ENCODE measurements at places on chromosomes 2 and 18.
A peak's percentile ranks its signal among the peaks of the same experiment; 100 is the strongest.

GRCh38 chr2:12070581-12070980 is 324.1 kb downstream of the LPIN1 start:
- no peak for DNase-seq

GRCh38 chr18:51513517-51513916 is 316.0 kb upstream of the MEX3C start:
- DNase-seq, result no peak

DNA sequence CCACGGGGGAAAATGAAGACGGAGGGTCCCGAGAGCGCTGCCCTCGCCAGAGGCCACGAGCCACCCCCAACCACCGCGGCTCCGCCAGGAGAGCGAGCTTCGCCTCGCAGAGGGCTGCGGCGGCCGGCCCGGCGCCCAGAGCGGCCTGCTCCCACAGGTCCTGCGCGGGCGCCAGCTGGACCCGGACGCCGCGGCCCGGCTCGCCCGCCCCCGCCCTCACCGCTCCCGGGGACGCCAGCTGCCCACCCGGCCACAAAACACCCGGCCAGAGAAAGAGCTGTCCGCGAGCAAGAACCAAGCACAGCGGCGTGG is 709 bp downstream of the PTPN2 start:
- DNase-seq, result no peak

DNA sequence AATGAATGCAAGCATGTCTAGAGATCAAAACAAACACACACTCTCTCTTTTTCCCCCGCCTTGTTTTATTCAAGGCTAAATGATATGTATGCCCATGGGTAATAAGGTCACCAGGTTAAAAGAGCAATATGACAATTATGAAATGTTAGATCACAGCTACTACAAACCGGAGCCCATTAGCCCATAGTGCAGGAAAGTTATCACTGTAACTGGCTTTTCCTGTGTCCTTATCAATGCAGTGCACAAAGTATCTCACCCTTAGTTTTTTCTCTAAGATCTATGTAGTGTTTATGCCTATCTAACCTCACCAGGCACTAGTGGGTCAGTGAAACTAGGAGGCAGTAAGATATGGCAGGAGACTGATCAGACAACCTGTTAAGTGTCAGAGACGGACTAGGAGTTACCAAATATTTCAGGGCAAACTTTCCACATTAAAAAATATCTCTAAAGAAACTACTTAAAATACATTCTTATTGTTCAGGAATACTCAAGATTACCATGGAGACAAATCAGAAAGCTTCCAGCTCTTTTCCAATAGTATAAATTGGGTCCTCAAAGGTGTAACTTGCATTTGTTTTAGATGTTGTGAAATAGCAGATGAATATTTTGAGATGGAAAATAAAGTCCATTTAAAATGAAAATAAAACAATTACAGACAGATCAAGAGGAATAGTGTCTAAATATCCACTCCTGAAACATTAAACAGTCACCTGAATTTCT is 282.2 kb downstream of the EXOC6B start:
- no peak for DNase-seq

DNA sequence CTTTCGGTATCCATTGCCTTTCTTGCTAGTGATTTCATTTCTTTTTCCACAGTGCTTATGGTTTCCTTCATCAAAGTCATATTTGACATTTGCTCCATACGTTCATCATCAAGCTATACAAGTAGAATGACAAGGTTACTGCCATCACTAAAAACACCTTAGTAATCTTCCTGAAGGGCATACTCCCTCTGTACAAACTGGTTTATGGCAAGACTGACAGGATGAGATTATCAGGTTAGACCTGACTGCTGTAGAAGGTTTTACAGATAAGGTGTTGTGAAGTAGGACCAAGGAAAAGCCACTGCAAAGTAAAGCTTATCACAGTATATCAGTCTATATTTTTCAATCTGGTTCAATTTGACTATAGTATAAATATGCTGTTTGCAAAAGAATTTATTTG is 37.5 kb upstream of the C2orf15 start:
- DNase-seq, result no peak

DNA sequence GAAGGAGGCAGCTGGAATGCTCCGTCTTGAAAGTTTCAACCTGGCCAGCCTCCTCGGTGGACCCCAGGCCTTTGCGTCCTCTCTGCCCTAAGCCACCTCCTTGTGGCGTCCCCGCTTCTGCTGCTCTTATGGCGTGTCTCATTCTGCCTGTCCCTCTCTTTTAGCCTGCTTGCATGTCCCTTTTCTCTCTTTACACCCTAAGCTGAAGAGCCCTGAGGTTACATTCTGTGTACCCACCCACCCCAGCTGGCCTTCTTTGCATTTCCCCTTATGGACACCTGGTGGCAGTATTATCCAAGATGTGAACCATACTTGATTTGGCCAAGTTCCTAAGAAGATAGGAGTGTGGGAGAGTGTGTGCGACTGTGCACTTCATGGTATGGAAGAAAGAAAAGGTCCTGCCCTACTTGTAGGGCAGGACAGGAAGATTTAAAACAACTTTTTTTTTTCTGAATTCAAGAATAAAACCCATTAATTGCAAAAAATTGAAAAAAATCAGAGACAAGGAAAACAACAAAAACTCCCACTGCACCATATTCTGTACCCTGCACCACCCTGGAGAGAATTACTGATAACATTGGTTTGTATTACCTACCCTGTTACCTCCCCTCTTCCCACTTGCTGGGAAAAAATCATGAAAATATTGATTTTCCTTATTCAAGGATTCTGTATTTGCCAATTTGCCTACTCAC is 77.4 kb downstream of the DYSF start:
- DNase-seq, result no peak

- peak; percentile 61 for DNase-seq
These were observed at the start of gene INPP5D for GRCh38 chr2:233059797-233060500. INPP5D (plus strand) TSS chr2:233060342; CDS start chr2:233060479, 137 bp downstream.

DNA sequence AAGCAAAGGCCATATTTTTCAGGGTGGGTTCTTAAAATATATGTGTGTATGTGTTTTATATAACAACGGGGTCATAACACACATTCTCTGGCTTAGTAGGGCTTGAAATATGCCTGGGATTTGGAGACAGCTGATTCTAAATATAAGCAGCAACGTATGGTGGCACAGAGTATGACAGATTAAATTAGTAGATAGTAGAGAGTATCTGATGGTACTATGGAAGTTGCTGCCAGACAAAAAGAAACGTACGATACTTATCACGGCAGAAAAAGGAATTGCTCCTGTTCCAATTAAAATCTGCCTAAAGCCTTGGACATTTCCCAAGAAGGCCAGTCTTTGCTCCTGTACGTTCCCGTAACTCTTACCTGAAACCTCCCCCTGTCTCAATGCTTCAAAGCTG is 607.9 kb upstream of the ID2 start:
- no peak for DNase-seq

DNA sequence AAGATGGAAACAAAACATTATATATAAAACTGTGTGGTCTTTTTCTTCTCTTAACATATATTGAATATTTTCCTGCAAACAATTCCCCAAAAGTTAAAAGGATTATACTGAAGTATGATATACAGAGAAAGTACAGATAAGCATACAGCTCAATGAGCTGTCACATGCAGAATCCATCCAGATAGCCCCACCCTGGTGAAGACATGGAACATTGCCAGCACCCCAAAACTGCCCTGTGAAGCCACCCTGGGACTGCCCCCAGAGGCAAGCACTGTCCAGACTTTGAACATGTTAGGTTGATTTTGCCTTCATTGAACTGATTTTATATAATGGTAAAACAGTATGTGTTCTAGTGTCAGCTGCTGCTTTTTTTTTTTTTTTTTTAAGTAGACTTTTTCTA is 112.3 kb upstream of the IL1R2 start:
- no peak for DNase-seq

GRCh38 chr2:201559067-201559710 is 84.1 kb downstream of the TMEM237 start:
- DNase-seq, result no peak

DNA sequence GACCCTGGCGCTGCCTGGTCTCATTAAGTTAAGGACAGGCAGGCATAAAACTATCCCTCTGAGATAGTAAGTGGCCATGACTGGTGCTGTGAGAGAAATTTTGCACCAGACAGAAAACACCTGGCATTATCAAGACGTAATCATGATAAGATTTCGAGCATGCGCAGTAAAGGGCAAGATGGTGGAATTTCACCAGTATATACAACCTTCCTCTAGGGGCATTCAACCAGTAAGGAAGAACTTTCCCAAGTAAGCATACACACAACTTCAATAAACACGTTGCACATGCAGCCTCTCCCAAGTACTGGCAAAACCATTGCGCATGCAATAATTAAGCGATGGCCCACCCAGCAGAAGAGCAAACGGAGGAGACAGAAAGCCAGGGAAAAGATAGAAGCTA is 1376.4 kb upstream of the CRIM1 start:
- no peak for DNase-seq

DNA sequence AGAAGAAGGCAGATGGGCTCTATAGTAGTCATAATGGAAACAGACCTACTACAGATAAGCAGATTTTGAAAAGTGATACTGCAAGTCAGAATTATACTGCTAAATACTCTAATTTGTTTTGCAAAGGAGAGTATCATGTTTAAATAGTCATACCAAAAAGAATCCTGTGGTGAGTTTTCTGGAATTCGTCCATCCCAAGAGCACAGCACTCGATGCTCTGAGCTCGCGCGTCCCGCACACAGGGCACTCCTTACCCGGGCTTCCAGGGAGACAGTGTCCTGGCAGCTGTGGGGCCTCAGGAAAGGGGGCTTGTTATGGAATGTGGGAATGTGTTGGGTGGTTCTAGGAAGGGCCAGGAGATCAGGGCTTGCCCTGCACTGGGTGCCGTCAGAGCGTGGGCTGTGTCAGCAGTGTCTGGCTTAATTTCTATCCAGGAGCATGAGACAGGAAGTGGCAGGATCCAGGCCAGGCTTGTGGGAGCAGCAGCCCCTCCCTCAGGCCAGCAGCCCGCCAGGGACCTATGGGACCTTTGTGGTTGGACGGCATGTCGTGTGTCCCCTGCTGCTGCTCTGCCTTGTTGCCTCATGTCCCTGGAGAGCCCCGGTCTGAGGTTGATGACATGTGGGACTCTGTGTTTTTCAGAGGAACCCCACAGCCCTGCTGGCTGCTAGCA is 193.2 kb upstream of the TPO start:
- no peak for DNase-seq

DNA sequence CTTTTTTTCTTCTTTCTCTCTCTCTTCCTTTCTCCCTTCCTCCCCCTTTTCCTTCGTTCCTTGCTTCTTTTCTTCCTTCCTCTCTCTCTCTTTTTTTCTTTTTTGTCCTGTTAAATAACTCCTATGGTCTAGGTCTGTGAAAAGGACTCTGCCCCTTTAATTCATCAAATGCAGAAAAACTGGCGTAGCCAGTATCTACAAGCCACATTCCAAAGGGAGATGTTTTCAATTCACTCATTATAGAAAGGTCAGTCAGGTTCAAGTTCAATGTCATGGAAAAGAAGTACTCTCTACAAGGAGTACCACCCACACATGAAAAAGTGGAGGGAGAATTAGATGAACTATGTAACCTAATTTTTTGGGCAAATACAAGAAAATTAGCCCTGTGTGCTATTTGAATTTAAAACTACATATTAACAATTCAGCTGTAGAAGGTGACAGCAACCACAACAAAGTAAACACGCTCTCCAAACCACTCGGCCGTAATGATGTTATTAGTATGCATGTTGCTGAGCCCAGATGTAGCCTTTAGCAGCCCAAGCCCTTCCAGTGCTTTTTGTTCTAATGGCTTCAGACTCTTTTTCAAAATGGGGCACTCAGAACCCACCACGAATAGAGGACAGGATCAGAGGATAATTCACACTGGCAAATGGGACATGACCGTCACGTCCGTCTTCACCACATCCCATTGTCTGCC is 735.4 kb upstream of the FANCL start:
- no peak for DNase-seq

GRCh38 chr2:230521386-230521785 is 105.4 kb downstream of the SP100 start:
- DNase-seq, result no peak

GRCh38 chr2:224151161-224151560 is 112.1 kb upstream of the SERPINE2 start:
- DNase-seq, result no peak

DNA sequence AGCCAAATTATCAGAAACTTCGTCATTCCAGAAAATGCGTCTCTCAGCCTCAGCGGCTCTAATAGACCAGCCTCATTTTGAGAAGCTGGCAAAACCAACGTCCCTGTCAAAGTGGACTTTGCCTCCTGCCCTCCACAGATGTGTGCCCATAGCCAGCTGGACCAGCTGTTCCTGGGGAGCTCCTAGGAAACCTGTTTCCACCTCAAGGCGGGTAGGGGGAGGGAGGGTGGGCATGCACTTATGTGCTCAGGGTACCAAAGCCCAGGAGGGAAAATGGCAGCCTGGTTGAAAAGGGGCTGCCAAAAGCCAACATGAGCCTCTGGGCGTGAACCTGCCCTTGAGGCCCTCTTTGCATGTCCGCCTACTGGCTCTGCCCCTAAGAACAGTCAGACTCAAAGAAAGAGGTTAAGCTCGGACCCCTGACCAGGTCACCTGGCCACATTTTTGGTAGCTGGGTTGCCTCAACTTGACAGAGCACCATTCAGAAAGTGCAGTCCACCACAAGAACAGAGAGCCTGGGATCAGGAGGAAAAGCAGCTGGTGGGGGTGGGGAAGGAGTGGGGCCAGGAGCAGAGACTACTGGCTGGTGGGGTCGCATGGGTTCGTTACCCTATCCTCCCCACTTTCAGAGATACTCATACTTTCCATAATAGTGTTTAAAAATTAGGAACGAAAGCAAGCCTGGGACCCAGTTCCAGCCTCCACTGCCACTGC is 3.5 kb downstream of the PER2 start:
- DNase-seq, result no peak

GRCh38 chr2:167787562-167787961 is 459.8 kb downstream of the STK39 start:
- DNase-seq, result no peak

DNA sequence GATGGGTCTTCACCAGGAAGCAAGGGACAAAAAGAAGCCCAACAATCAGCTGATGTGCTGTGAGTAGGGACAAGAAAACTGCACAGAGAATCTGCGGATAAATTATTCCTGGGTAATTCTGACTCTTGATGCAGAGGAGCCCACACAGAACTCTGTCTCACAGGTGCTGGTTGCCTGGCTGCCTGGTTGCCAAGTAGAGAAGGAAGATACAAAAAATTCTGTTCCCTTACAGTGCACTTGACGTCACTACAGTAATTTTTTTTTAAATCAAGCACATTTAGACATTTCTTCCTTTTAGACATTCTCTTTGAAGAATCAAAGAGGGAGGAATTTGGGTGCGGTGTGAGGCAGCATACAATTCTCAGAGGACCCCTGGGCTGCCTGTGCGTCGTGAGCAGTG is 152.1 kb upstream of the SIX3 start:
- DNase-seq, result no peak

DNA sequence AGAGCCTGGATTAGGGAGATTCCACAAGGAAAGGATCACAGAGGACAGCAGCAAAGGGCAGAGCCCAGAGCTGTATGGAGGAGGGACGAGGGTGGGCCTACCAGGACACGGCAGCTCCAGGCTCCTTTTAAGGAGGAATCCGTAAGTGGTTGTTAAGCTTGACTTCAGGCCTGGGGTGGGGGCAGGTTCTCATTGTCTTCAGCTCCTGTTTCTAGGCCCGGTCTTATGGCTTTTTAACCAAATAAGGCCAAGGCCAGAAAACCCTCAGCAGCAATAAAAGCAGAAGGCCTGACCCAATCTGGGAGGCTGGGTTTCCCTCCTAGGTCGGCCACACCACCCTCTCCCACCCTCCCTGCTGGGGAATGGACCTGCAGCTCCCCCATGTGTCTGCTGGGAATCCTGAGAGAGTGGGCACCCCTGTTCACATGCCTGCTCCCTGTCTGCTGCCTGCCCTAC is 111.2 kb downstream of the PLB1 start:
- no peak for DNase-seq

- DNase-seq, result no peak
These were observed 179.3 kb downstream of the FIGN start for GRCh38 chr2:163556511-163556910.

GRCh38 chr2:126269911-126270310 is 386.0 kb upstream of the GYPC start:
- DNase-seq, result no peak

Data from T-helper 17 cell (primary cell).